HT-29 (cell line): ENCODE measurements at places on chromosomes 3 and 15.

DNA sequence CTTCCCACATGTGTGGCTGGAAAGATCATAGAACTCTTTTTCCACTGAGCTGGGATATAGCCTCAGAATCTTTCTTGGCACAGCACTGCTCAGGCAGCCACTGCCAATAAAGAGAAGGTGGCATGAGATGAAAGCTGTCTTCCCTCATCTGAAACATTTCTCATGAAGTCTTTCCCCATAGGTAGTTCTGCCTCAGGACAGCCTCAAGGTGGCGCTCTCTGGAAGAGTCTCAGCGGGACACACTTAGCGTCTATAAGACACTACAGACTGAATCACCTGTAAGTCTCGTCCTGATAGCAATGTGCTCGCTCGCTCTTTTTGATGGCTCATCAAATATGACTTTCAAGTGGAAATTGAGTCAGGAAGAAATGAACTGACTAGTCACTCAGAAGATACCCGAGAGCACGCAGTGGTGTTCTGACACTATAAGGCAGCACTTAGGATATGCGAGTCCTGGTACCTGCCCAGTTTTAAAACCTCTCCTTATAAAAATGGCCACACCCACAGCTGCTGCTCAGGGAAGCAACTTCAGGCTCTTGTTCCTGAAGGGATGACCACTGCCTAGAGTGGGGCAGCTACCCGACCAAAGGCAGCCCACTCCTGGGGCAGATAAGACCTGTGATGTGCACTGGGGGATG, 269.5 kb downstream of the SUCLG2 start:
- peak; percentile 60 for DNase-seq

GRCh38 chr3:138031536-138031935, 21.6 kb downstream of the CLDN18 start:
- no peak for DNase-seq

DNA sequence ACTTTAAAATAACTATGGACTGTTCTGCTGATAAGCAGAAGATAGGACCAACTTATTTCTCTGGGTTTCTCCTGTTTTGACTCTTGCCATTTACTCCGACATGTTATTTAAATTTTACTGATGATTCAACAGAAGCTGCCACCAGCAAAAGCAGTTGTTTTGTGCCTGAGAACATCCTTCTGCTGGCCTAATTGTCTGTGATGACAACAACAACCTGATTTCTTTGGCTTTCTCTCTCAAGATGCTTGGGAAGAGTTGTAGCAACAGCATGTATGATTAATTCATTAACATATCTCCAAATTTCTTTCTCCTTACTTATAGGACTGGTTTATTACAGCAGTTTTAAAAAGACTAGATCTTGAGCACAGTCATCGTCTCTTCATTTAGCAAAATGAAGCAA, 36.9 kb upstream of the DYNC1LI1 start:
- no peak for DNase-seq

GRCh38 chr3:121883507-121883906, 10.7 kb upstream of the SLC15A2 start:
- DNase-seq = peak; percentile 85

- DNase-seq = no peak
Measured at GRCh38 chr3:127859730-127860129, 37.4 kb upstream of the MGLL start.

DNA sequence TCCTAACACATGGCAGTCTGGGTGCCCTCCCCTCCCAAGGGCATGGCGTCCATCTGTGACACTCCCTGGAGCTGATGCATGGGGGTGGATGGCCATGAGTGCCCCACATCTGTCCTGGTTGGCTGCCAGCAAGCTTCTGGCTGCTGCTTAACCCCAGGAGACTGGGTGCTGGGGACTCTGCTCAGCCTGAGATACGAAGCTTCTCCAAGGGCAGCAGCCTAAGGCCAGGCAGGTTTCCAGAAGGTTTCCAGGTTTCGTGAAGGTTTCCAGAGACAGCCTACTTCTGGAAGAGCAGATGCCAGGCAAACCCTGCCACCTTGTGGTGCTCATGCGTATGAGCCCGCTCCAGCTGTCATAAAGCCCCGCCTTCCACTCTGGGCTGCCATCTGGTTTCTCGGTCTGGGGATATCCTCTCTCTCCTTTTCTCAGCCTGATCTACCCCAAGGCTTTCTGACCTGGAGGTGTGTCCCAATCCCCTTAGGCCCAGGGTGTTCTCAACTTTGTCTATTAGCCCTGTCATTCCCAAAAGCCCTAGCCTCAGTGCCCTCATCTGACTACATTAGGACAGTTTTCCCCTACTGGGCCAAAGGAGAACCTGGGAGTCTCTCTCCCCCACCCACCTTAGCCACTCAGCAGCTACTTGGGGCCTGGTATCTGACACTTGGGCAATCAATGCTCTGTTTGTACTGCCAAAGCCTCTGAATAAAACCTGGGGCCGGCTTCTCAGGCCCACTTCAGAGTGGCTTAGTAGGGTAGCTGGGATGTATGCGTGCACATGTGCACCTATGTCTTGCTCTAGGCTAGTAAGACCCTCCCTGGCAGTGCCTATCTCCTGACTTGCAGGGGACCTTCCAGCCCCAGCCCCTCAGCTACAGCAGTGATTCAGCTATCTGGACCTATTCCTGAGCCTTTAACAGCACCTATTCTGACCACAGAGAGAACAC, 12.0 kb downstream of the MRPL46 start:
- peak; percentile 84 for DNase-seq

- no peak for DNase-seq
Measured at GRCh38 chr3:137325170-137325569, 367.4 kb downstream of the IL20RB start.

GRCh38 chr3:168847291-168847883, 751.7 kb upstream of the GOLIM4 start:
- peak; percentile 69 for DNase-seq

DNA sequence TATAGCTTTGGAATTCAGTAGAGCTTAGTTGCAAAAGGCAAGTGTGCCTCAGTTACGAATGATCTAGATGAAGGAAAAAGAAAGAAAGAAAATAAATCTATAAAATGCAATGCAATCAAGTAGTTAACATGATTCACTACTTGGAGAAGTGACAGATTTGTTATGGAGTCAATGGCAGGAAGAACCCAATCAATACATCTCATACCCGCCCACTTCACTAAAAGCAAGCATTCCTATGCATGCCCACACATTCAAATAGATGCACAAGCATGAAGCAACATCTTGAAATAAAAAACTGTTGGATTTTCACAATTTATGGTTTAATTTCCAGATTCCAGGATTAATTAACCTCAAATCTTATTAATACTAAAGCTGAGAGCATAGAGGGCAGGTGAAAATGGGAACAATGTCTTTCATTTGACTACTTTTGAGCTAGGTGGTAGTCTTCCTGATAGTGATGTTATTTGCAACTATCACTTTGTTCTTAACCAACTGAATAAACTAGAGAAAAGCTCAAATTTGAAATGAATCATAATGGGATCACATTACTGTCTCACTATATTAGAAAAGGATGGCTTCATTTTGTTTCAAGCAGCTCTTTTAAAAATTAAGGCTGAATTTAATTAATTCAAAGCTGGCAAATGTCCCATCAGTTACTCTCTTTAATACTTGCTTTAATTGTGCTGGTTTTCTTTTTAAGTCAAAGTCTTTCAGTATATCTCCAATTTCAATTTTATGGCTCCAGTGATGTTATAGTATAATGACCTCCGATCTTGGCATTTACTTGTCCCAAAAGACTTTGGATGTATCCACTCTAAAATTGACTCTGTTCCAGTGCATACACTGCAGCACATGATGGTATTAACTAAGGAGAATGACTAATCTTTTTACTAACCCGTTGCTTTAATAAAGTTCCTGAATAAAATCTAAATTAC, 46.7 kb upstream of the CCDC50 start:
- peak; percentile 13 for DNase-seq

DNA sequence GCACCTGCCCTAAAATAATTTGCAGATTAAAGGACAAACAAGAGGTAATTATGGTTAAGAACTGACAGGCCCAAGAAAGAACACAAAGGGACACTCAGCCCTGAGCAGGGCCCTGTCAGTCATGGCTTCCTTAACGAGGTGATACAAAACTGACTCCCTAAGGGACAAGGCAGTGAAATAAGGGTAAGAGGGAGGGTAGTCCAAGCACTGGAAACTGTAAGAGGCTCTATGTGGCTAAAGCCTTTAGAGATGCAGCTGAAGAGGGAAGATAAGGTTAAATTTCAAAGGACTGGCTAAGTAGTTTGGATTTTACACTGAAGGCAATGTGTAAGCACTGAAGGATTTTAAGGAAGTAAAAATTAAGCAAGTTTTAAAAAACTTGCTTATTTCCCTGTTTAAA, 3.9 kb downstream of the ATR start:
- no peak for DNase-seq

GRCh38 chr3:170982733-170983132, 43.8 kb downstream of the SLC2A2 start:
- DNase-seq = no peak

GRCh38 chr3:139427283-139428060, 38.0 kb upstream of the COPB2 start:
- peak; percentile 79 for DNase-seq

GRCh38 chr15:101188637-101189408, 63.0 kb downstream of the CHSY1 start:
- no peak for DNase-seq

DNA sequence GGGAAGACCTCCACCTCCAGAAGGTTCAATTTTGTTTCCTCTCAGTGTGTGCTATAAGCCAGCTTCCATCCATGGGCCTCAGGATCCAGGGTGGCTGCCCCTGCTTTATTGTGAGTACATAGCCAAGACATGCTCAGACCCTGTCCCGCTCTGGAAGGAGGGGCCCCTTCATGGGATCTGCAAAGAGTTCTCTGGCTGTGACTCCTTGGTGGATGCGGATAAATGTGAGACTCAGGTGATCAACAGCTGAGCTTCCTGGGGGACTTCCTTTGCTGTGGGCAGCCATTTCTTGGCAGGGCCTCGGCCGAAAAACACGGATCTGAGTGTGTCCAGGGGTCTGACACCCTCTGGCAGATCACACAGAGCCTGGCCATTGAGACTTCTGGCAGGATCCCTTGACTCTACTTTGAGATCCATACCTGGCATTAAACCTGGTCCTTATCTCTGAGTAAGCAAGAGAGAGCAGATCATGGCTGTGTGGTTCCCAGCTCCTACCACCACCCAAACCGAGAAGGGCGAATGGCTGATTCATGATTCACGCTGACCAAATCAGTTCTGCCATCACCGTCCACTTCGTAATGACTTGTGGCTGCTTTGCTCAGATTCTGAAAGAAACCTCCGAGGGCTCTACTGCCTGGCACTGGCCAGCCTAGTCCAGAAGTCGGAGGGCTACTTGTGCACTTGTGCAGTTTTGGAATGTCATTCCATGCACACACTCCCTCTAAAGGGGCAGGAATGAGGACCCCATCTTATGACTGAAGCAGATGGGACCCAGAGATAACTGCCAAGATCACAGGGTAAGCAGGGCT, 68.1 kb downstream of the SENP2 start:
- no peak for DNase-seq

DNA sequence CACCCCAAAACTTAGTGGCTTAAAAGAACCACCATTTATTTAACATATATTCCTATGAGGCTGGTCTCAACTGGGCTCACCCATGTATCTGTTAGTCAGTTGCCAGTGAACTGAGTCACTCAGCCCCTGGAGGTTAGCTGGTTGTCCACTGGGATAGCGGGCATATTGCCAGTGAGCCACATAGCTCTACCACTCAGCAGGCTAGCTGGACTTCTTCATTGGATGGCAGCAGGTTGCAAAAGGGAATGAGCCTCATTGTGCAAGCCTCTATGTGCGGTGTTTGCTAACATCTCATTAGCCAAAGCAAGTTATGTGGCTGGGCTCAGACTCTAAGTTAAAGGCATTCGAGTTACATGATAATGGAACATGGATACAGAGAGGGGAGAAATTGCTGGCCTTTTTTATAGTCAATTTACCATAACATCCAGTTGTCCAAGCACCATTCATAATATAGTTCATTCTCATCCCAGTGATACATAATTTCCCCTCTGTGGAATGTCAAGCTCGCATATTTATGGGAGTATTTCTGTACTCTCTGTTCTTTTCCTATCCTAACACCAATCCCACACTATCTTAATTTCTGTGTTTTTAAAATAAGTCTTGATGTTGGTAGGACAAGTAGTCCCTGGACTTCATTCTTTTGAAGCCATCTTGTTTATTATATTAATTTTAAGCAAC, 8.7 kb downstream of the BTD start:
- DNase-seq = no peak

GRCh38 chr3:159604151-159604581, 384.5 kb upstream of the IL12A start:
- no peak for DNase-seq

DNA sequence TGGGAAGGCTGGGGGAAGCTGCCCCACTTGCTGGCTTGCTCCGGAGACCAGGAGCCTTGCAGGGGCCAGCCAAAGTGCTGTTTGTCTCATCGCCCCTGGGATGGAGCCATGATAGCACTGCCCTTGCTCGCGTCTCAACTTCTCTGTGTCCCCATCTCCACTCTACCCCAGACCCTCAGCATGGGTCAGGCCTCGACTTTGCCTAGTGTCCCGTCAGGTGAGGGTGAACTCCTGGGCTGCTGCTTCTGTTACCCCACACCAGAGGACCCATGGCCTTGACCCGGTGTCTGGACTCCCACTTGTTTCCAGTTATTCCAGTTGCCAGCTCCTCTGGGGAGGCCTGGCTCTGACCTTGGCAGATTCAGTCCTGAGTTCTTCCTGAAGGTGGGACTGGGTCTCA, 36.5 kb upstream of the DUSP7 start:
- DNase-seq = no peak
